ENCODE measurements at places on chromosomes 5 and 9.

GRCh38 chr5:73911761-73912393 is 285.9 kb downstream of the ARHGEF28 start:
- DNase-seq = no peak

DNA sequence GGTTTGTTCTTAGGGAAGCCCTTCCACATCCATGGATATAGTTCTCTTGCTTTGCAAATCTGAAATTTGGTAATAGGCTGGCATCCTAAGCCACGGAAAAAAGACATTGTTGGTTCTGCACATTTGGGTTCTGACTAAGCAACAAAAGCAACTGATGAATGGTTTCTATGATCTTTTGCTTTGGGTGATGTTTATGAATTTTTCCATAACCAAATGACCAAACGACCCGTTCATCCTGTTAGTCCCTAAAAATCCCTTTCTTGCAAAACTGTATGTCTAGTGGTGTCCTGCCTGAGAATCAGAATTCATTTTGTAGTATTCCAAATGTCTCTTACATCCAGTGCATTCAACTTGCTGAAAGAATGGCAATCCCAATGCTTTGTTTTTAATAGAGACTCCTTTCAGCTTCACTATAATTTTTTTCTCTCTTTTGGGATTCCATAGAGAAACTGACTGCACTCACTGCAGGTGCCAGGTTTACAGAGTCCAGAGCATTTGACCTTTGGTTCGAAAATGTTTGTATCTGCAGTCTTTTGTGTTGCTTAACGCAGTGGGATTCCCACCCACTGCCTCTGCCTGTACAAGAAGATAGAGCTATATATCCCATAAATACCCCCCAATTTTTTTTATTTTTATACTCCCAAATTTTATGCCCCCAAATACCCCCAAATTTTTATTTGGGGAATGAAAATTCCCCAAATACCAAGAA is 4.7 kb downstream of the SPTAN1 start:
- no peak for DNase-seq

DNA sequence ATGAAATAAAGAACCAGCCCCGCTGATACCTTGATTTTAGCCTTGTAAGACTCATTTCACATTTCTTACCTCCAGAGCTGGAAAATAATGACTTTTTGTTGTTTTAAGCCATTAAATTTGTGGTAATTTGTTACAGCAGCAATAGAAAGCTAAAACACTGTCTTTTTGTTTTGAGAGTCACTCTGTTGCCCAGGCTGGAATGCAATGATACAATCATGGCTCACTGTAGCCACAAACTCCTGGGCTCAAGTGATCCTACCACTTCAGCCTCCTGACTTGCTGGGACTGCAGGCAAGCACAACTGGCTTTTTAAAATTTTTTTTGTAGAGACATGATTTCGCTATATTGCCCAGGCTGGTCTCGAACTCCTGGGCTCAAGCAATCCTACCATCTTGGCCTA is 34.7 kb upstream of the MYO10 start:
- no peak for DNase-seq

- no peak for DNase-seq
Observed at GRCh38 chr5:71953866-71954265, 153.4 kb upstream of the MAP1B start.

GRCh38 chr5:123044926-123045617 is 8.5 kb upstream of the PPIC start:
- no peak for DNase-seq

- DNase-seq = no peak
Observed at GRCh38 chr9:98943682-98944056, at the start of gene COL15A1. Gene COL15A1, plus strand, starts transcription at chr9:98943907. Its CDS starts 155 bp downstream, at chr9:98944062.

Data from naive B cell (primary cell).